ENCODE measurements at places on chromosomes 2 and 18.

DNA sequence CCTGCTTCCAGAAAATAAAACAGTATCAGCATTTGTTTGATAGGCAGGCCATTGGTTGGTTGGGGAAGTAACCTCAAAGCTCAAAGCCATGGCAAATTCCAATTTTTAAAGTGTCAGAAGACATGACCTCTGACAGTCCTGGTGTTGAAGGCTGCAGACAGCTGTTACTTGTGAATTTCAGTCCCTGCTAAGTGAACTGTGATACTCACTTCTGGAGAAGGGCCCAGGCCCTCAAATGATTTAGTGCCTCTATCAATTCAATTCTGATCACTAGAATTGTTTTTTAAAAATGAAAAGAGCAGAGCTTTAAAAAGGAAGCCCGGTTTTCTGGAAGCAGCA is 23.1 kb downstream of the MRPL44 start:
- no peak for DNase-seq

GRCh38 chr18:32956591-32957315 is 183.9 kb upstream of the KLHL14 start:
- DNase-seq: no peak

DNA sequence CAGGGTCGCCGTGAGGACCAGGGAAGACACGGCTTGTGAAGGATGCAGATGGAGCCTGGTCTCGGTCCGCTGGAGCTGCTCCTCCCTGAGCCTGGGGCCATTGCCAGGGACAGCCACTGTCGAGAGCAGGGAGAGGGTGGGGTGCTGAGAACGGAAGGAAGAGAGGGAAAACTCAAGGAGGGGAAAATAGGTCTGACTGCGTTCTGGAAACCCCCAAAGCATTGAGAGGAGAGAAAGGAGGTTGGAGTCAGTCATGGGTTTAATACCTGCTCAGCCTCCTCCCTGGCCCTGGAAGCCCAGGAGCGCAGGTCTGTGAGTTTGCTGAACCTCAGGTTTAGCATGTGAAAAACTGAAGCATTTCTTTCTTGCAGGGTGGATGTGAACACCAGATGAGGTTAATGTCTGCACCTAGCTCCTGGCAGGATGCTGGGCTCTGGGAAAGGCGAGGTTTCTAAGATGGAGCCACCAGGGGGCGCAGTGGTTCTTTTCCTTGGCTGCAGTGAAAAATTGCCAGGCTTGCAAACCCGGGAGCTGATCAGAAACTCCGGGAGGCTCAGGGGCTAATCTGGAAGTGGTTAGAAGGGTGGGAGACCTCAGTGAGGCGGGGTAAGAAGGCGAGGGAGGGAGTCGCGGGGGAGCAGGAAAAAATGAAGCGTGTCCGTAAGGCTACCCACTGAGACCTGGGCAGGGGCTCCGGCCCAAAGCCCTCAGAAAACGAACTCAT is 33.6 kb upstream of the RNF149 start:
- DNase-seq: peak; percentile 49

GRCh38 chr2:218623366-218623705 is 15.6 kb downstream of the PLCD4 start:
- no peak for DNase-seq

DNA sequence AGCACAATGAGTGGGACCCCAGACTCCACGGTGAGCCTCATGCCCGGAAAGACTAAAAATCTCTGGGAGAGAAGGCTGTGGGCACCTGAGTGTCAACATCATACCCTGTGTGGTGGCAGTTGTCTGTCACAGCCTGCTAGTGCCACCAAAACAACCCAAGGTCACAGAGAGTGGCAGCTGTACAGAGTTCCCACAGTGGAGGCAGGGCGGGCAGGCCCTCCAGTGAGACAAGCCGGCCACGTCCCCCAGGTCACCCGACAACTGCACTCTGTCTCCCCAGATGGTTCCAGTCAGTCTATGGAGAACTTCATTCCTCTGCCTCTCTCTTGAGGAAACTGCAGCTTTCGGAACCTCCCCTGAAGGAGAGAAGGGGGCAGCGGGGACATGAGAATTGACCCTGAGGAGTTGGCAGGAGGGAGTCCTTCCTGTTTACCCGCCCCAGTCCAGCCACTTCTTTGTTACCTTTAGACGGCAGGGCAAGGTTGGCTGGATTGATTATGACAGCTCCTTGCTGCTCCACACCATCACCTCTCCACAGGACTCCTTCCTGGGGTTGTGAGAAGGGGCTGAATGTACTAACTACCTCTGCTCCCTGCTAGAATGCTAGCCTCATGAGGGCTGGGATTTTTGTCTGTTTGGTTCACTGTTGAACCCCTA is 11.3 kb upstream of the FIGLA start:
- DNase-seq: no peak

DNA sequence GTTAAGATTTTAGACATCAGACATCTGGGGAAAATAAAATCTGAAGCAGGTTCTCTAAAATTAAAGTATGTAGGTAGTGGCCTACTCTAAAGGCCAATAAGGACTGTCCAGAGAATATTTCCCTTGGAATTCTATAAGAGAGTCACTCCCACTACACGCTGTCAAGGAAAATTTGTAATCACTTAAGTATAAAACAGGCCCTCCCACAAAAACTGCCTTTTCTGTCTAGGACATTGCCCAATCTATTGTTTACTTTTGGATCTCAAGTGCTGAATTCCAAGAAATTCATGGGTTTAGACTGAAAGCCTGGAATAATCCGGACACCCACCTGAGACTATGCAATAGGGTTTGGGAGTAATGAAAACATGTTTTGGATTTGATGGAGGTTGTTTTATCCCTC is 1.7 kb upstream of the SRBD1 start:
- no peak for DNase-seq

DNA sequence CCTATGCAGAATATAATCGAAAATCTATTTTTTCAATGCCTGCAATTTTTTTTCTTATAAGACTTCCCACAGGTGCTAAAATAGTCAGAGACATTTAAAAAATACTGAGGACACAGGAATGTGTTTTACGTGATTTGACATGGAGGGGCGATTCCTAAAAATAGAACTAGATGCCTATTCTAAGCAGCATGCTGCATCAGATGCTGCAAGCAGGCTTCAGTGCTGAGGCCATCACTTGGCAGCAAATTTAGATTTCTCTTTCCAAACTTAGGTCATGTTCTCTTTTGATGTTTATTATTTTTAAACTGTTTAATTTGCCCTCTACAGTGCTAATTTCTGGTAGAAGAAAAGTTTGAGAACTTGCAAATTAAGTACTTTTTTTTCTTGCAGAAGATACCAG is 43.7 kb upstream of the NCK2 start:
- DNase-seq: no peak

DNA sequence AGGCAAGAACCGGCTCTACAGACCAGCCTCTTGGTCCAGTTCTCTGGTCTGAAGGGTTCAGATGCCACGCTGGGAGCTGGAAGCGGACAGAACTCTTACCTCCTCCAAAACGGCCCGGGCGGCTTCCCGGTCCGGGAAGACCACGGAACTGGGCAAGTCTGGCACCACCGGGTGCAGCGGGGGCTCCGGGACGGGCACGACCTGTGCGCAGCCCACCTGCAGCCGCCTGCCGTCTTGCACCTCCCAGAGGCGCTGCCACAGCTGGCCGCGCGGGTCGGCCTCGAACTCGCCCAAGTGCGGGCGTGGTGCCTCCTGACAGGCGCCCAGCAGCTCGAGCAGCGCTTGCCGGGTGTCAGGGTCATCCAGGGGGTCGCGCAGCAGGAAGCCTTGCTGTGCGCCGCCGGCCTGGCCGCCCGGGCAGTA is 773 bp downstream of the CMPK2 start:
- no peak for DNase-seq

- DNase-seq: no peak
Measured at GRCh38 chr2:132741754-132742153, 71.7 kb upstream of the LYPD1 start.

DNA sequence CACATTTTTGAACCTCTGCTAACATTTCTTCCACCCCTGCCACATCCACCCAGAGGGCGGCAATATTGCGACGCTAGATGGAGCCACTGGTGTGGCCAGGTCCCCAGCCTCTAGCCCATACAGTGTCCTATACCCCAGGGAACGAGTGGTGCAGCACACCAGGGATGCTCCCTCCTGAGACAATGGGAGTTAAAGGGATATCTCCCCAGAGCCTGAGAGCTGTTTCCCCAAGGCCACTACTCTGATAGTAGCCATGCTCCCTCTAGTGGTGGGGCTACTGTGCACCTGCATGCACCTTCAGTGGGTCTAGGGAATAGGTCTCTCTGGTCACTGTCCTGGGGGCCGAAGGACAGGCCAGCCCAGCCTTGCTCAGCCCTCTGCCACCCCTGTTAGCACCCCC is 336.4 kb upstream of the FSHR start:
- DNase-seq: no peak

- no peak for DNase-seq
Measured at GRCh38 chr2:130319536-130319935, 23.2 kb upstream of the IMP4 start.

DNA sequence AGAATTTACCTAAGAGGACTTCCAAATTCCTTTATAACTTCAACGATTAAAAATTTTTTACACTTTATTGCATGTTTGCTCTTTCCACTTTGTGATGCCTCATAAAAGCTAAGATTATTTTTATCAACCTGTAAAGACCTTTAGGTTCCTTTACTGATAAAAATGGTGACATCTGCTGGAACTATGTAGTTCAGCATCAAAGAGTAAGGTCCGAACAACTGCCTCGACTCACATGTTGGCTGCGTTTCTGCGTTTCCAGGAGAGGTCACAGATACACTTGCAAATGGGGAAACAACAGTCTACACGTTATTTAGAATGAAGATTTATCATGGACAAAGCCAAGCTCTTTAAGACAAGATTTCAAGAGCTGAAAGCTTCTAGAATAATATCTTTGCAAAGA is 18.8 kb upstream of the TMX3 start:
- DNase-seq: peak; percentile 68

GRCh38 chr18:57523171-57523956 is 63.1 kb downstream of the FECH start:
- no peak for DNase-seq

- no peak for DNase-seq
Measured at GRCh38 chr18:79186649-79187048, 117.5 kb downstream of the ATP9B start.

GRCh38 chr2:3604207-3604877 is 9.4 kb downstream of the COLEC11 start:
- no peak for DNase-seq

DNA sequence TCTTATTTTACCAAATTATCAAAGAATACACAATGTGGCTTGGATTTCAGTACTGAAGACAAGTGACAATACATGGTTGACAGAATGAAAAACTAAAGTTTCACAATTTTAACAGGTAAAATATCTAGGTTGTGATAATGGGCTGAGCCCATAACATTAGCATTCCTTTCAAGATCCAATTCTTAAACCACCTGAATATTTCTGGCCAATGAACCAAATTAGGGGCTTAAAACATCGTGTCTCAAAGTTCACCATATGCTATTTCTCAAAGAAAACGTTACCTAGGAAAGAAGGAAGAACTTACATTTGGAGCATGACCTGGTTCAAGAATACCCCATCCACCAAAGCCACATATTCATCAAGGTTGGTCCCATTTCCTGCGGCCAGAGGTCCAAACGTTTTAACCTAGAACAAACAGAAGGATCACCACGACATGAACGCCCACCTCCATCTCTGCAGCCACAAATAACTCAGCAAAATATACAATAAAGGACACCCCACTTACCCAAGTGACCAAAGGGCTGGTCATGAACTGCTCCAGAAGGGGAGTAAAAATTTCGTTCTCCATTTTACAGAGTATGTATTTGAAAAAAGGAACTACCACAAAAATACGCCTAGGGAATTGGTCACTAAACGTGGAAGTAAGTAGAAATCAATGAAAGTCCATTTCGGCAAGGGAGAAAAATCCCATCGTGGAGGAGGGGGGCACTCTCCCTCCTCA is 984 bp downstream of the CCDC88A start:
- DNase-seq: peak; percentile 58

DNA sequence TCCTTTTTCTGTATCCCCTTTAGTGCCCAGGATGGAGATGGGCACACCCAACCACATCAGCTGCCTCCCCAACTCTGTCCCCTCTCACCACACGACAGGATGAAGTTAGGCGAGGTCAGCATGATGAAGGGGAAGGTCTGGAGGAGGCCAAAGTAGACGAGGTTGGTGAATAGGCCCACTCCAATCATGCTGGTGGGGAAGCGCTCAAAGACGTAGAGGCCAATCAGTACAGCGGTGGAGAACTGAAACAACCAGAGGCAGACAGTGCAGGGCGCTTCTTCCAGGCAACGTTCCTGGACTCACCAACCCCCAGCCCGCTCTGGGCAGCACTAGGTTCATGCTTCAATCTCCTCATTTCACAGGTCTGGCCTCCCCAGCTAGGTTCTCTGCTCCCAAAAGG is 2.9 kb downstream of the TEX261 start:
- no peak for DNase-seq

DNA sequence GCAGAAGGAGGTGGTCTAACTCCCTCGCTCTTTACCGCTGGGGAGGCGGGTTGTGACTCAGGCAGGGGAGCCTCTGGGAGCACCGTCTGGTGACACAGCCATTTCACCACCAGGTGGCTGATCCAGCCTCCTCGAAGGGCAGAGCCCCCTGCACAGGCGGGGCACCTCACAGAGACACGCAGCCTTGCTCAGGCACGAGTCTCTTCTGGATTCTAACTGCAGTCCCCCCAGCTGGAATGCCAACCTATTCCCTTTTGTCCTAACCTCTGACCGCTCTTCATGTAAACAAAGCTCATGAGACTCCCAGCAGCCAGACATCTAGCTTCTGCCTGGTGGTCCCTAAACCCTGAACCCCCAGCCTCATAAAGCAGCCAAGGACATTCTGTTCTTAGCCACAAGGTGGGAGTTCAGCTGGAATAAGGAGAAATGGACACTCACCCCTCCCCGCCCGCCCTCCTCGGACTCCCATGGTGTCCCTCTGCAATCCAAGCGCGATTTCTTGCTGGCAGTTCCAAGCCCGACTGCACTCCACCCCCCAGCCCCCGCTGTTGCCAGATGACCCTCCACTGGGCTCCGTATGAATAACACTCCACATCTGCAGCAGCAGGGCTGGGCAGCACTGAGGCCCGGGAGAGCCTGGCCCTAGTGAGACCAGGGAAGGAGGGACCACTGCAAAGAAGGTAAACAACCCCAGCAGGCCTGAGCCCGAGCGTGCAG is 84.3 kb downstream of the TNS1 start:
- DNase-seq: peak; percentile 22

DNA sequence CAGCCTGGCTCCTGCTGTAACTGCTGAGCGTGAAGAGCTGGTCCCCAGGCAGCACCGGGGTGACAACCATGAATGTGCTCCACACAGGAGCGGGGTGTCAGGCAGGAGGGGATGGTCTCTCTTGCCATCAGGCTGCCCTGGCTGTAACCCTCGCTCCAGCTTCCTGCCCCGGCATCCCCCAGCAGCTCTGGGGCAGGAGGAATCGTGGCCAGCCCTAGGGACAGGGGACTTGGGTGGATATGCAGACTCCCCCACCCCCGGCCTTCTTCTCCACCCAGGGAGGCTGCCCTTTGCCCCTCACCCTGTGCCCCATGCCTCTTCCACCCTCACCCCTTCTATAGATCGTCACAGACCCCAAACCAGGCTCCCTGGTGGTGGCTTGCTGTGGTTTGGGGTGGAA is 69.4 kb upstream of the SMAD7 start:
- DNase-seq: no peak

- no peak for DNase-seq
Measured at GRCh38 chr2:239669899-239670460, 269.2 kb upstream of the HDAC4 start.
